Vagina (tissue), 2 donors: ENCODE measurements at places on chromosomes 2 and 18.

DNA sequence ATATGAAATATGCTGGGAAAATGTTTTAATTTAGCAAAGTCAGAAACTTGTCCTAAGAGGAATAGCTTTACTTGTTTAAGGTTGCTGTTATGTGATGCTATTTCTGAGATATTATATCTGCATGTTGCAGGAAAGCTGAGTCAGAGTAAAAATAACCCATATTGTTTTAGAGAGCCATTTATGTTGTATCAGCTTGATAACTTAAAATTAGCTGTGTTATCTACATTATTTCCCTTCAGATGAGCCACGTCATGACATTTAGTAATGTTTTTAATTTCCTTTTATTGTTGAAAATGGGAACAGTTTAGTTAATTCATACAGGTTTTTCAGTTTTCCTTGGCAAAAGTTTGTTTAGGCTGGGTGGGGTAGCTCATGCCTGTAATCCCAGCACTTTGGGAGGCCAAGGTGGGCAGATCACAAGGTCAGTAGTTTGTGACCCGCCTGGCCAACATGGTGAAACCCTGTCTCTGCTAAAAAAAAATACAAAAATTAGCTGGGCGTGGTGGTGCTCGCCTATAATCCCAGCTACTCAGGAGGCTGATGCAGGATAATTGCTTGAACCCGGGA is 55.8 kb downstream of the TTC27 start:
- no peaks in the 10 kb centered on the region for H3K36me3 ChIP-seq
- DNase-seq = no peak
- no peak overlapping the region for H3K4me3 ChIP-seq
- no peaks in the 10 kb centered on the region for H3K27me3 ChIP-seq
- H3K27ac ChIP-seq = no peak overlapping the region
- no peaks in the 10 kb centered on the region for H3K4me1 ChIP-seq

GRCh38 chr2:157194097-157194688 is 63.3 kb upstream of the GALNT5 start:
- no peaks in the 10 kb centered on the region for H3K4me1 ChIP-seq
- DNase-seq = no peak
- H3K27ac ChIP-seq = no peak overlapping the region

DNA sequence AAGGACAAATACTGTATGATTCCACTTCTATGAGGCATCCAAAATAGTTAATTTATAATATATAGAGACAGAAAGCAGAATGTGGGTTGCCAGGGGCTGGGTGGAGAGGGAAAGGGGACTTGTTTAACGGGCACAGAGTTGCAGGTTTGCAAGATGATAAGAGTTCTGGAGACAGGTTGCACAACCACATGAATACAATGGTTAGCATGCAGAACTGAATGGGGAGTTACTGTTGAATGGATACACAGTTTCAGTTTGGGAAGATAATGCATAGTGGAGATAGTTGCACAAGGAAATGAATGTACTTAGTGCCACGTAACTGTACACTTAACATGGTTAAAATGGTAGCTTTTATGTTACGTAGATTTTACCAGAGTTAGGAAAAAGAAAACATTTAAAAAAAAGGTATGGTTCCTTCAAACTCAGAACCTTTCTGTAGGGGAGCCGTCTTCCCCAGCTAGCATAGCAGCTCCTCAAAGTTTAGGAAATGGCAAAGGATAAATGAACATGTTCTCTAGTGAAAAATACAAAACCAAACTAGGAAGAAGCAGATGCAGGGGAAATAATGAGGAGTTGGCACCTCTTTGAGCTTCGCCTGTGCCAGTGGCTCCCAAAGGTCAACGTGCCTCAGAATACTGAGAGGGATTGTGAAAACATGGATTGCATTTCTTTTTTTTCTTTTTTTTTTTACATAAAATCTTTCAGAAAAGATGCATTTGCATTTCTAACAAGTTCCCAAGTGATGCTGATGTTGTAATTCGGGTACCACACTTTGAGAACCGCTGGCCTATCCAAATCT is 95.2 kb downstream of the ZCCHC2 start:
- H3K4me1 ChIP-seq = no peaks in the 10 kb centered on the region

DNA sequence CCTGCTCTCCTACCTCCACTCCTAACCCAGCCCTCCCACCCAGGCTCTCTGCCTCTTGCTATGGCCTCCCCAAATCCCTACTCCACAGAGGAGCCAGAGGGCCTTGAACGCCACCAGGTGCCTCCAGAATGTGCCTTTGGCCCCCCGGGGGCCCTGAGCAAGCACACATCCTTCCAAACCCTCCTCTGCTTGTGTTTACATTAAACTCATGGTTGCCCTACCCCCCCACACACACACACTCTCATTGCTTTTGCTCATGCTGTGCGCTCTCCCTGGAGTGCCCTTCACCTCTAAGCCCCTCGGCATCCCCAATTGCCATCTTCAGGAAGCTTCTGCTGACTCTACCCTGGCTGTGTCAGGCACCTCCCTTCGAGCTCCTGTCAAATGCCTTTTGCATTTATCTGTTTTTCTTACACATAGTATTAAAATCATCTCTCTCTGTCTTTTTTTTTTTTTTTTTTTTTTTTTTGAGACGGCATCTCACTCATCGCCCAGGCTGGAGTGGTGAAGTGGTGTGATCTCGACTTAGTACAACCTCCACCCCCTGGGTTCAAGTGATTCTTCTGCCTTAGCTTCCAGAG is 16.3 kb upstream of the TET3 start:
- no peak overlapping the region for H3K4me3 ChIP-seq
- H3K4me1 ChIP-seq = peaks cover 23% of the 10 kb centered on the region
- no peak overlapping the region for H3K27ac ChIP-seq

- no peaks in the 10 kb centered on the region for H3K4me1 ChIP-seq
- DNase-seq = no peak
- no peaks in the 10 kb centered on the region for H3K27me3 ChIP-seq
- no peaks in the 10 kb centered on the region for H3K36me3 ChIP-seq
- H3K27ac ChIP-seq = no peak overlapping the region
- no peak overlapping the region for H3K4me3 ChIP-seq
Observed at GRCh38 chr2:106261871-106262321, 67.8 kb upstream of the UXS1 start.

DNA sequence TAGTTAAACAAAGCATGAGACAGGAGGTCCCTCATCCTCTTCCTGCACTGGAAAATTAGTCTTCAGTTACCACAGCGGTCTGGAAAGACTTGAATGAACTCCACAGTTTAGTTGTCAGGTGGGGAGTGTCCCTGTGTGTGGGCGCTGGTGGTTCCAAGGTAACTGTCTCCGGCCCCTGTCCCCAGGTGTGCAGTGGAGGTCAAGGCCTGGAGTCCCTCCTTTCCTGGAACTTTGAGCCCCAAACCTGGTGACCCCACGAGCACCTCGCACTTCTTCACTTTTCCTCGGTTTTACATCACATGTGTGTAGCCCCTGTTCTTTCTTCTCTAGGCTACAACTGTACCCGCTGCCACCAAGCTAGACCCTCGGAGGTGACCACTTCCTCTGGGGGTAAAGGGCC is 28.0 kb upstream of the INHBB start:
- no peak for DNase-seq
- no peak overlapping the region for H3K4me3 ChIP-seq
- no peaks in the 10 kb centered on the region for H3K36me3 ChIP-seq
- H3K4me1 ChIP-seq = peaks cover 37% of the 10 kb centered on the region
- H3K27ac ChIP-seq = peak overlapping the region; percentile 81

- peaks cover 9% of the 10 kb centered on the region for H3K4me1 ChIP-seq
- H3K4me3 ChIP-seq = no peak overlapping the region
- H3K27ac ChIP-seq = no peak overlapping the region
- no peaks in the 10 kb centered on the region for H3K27me3 ChIP-seq
- no peaks in the 10 kb centered on the region for H3K36me3 ChIP-seq
Observed at GRCh38 chr2:239819091-239819973, 205.8 kb downstream of the NDUFA10 start.

- H3K27me3 ChIP-seq = no peaks in the 10 kb centered on the region
- DNase-seq = no peak
- H3K4me1 ChIP-seq = peaks cover 9% of the 10 kb centered on the region
- no peaks in the 10 kb centered on the region for H3K36me3 ChIP-seq
Observed at GRCh38 chr2:60499651-60500265, 53.7 kb downstream of the BCL11A start.

DNA sequence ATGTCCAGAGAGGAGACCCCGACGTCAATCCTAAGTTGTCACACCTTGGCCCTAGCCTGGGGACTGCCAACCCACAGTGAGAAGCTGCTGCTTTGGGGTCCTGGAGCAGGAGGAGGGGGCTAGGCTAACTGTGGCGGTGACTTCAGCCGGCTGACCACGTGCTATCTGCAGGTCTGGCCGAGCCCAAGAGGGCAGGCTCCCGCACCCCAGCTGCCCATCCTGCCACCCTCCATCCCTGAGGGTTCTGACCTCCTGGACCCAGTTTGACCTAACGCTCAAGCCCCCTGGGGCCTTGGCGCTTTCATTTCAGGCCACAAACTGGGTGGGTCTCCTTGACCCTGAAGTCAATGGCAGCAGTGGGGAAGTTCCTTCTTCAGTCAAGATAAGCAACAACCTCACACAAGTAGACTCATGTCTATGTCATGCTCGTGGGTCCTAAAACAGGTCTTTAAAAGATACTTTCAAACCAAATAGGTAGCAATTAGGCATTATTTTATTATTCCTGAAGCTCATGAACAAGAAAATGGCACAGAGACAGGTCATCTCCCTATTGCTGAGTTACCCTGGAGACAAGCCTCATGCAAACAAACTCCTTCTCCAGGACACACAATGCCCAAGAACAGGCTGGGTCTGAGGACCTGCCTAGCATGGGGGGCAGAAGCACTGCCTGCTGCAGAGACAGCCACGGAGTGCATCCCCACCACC is 2.3 kb downstream of the HES6 start:
- no peak for DNase-seq
- H3K4me3 ChIP-seq = no peak overlapping the region
- no peak overlapping the region for H3K27ac ChIP-seq
- H3K4me1 ChIP-seq = peaks cover 14% of the 10 kb centered on the region

- no peaks in the 10 kb centered on the region for H3K36me3 ChIP-seq
- no peaks in the 10 kb centered on the region for H3K27me3 ChIP-seq
- no peaks in the 10 kb centered on the region for H3K4me1 ChIP-seq
- no peak overlapping the region for H3K4me3 ChIP-seq
- DNase-seq = no peak
Observed at GRCh38 chr2:206869824-206870495, 69.4 kb upstream of the CPO start.

DNA sequence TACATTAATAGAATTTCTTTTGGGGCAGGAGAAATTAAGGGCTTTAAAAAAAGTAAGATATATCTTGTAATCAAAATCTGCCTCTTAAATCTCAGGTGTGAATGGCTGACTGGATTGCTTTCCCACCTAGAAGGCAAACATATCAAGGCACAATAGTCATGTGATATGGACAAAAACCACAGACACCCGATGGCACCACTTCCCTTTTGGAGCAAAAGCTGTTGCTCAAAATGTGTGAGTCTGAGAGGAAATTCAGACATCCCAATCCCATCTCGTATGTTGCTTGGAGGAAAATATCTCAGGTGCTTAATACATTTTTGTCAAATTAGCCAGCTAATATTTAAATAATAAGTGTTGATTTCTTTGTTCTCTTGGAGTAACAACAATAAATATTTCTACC is 120.7 kb downstream of the KCNF1 start:
- no peaks in the 10 kb centered on the region for H3K4me1 ChIP-seq
- H3K4me3 ChIP-seq = no peak overlapping the region
- no peak overlapping the region for H3K27ac ChIP-seq
- no peaks in the 10 kb centered on the region for H3K27me3 ChIP-seq
- H3K36me3 ChIP-seq = no peaks in the 10 kb centered on the region

DNA sequence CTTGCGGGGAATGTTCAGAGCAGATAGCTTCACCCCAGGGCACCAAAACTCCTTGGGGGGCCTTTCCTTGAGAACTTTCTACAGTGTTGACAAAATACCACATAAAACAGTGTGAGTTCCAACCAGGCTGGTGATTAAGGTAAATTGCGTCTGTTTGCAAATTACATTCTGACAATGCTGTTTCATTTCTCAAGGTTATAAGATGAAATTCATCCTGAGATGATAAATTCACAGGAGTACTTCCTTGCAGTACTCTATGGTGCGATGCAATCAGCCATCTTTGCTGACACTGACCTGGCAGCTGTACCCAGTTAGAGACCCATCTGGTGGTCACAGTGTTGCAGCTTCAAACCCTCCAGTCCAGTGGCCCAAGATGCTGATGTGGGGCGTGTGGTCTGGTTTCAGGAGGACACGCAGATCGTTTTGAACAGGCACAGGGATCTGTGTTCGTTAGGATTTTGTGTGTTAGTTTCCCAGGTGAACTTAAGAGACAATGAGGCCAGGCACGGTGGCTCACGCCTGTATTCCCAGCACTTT is 99.5 kb upstream of the SLC66A3 start:
- H3K4me1 ChIP-seq = no peaks in the 10 kb centered on the region
- DNase-seq = no peak
- no peak overlapping the region for H3K4me3 ChIP-seq
- no peak overlapping the region for H3K27ac ChIP-seq
- H3K27me3 ChIP-seq = no peaks in the 10 kb centered on the region
- no peaks in the 10 kb centered on the region for H3K36me3 ChIP-seq

GRCh38 chr2:60512062-60512622 is 41.3 kb downstream of the BCL11A start:
- peak; percentile 54 for DNase-seq
- no peaks in the 10 kb centered on the region for H3K27me3 ChIP-seq
- H3K4me1 ChIP-seq = peaks cover 40% of the 10 kb centered on the region
- no peaks in the 10 kb centered on the region for H3K36me3 ChIP-seq
- no peak overlapping the region for H3K27ac ChIP-seq
- H3K4me3 ChIP-seq = no peak overlapping the region

DNA sequence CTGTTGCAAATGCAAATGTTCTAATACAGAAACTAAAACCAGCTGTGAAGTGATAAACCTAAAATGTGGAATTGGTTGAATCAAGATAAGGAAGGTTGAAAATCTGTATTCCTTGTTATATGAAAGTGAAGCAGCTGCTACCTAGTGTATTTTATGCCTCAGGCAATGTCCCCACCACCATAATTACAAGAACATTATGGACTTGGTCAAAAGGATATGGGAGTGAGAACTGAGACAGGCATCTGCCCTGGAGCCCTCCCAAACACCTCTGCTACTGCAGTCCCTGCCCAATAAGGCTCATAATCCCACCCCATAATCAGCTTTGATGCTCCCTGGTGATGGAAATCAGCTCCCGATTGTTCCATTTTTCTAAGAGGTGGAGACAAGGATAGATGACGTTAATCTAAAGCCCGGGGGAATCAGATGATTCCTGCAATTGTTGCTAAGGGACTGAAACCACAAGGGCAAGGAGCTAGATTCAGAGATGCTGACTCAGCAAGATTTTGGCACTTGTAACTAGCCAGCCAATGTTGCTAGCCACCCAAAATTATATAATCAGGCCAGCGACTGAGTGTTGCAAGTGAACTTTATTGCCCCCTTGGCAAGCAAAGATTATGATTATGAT is 69.5 kb downstream of the EVA1A start:
- no peak for DNase-seq
- H3K36me3 ChIP-seq = no peaks in the 10 kb centered on the region
- no peak overlapping the region for H3K27ac ChIP-seq
- no peaks in the 10 kb centered on the region for H3K27me3 ChIP-seq

- DNase-seq = no peak
- no peak overlapping the region for H3K27ac ChIP-seq
- no peak overlapping the region for H3K4me3 ChIP-seq
- no peaks in the 10 kb centered on the region for H3K27me3 ChIP-seq
Observed at GRCh38 chr18:6086731-6087130, 191.4 kb upstream of the TMEM200C start.

GRCh38 chr2:131043199-131044074 is 49.8 kb downstream of the FAM168B start:
- H3K36me3 ChIP-seq = peaks cover 17% of the 10 kb centered on the region
- H3K27ac ChIP-seq = no peak overlapping the region
- no peak overlapping the region for H3K4me3 ChIP-seq
- DNase-seq = no peak
- no peaks in the 10 kb centered on the region for H3K4me1 ChIP-seq
